ENCODE measurements at places on chromosomes 12 and 14.

GRCh38 chr14:97266653-97267052 is 469.5 kb downstream of the VRK1 start:
- DNase-seq = no peak

- no peak for DNase-seq
These were observed 2.6 kb upstream of the ATN1 start for GRCh38 chr12:6925239-6925539.

DNA sequence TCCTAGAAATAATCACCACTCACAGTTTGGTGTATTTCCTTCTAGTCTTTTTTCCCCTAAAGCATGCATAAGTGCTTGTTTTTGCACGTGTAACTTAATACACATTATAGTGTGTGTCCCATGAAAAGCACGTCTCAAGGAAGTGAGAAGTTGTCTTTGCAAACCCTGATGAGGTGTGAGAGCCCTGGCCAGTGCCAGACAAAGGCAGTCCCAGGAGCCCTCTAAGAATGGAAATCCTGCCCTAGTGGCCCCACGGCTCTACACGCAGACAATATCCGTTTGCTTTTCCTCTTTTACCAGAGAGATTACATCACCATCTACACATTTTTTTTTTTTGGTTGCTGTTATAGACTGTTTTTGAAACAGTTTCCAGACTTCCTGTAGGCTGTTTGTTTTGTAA is 85.5 kb upstream of the FZD10 start:
- no peak for DNase-seq

GRCh38 chr12:211142-211465 is 2.9 kb downstream of the SLC6A12 start:
- DNase-seq = no peak

- DNase-seq = no peak
These were observed 459.1 kb upstream of the FOXG1 start for GRCh38 chr14:28307506-28307905.
